ENCODE measurements at places on chromosomes 1 and 21.
A peak's percentile ranks its signal among the peaks of the same experiment; 100 is the strongest.

DNA sequence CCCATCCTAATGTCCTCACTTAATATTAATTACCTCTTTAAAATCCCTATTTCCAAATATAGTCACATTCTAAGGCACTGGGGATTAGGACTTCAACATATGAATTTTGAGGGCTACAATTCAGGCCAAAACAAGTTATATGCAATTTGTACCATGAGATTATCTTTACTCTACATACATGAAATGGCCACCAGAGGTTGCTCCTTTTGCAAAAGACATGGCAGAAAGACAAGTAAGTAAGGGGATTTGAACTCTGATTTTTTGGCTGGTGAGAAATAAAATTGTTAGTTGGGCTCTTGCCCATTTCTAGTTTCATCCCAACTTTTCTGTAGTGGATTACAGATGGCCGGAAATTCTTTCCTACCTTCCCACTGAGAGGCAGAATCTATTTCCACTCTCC, 4.8 kb upstream of the ALG6 start:
- DNase-seq, result no peak

DNA sequence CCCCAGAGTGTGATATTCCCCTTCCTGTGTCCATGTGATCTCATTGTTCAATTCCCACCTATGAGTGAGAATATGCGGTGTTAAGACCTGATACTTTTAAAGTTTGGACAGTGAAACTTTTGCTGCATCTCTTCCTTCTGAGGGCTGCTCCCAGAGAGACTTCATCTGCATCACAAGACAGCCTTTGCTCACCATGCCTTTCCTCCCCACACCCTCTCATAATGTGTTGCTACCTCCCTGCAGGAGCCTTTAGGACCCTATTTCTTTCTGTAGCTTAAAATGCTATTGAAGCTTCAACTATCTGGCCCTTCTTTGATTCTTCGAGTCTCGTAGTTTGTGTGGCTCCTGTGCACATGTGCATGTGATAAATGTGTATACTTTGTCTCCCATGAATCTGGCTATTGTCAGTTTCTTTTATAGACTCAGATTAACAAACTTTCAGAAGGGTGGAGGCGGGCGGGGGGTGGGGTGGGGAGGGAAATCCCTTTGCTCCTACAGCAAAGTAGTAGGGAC, 23.7 kb downstream of the LEPR start:
- DNase-seq, result no peak

DNA sequence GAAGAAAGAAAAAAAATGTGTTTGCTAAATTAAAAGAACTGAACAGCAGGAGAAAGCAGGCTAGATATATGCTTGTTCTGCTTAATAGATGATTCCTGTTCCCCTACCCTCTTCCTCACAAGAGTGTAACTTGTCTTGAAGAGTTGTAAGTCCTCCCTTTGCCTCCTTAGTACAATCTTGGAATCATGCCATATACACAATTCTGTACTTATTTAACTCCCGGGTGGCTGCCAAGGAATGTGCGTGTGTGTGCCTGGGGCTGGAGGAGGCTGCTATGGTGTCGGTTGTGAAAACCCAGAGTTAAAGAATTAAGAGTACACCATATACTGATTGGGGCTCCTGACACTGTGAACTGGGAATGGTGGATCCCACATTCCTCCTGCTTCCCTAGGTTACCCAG, 194.2 kb downstream of the SIPA1L2 start:
- no peak for DNase-seq

DNA sequence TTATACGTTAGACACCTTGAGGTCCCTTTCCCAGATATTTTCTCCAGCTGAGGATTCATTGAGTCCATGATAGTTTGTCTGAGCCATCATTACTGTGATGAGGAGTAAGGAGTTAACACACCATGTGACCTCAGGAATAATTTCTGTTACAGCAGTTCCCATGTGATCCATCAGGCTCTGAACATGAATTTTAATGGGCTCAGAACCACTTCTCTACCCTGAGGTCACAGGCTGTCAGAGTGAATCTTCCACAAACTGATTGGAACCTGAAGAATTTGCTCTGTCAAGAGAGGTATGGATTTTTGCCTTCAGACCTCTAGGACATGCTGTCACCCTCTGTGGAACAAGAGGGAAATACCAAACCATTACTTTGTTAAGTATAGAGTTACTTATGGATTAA, 81.0 kb downstream of the NTMT2 start:
- no peak for DNase-seq

GRCh38 chr1:170145770-170146676, at the start of gene NTMT2:
NTMT2 (plus strand) TSS chr1:170145959; CDS start chr1:170146108, 149 bp downstream.
- DNase-seq, result no peak

DNA sequence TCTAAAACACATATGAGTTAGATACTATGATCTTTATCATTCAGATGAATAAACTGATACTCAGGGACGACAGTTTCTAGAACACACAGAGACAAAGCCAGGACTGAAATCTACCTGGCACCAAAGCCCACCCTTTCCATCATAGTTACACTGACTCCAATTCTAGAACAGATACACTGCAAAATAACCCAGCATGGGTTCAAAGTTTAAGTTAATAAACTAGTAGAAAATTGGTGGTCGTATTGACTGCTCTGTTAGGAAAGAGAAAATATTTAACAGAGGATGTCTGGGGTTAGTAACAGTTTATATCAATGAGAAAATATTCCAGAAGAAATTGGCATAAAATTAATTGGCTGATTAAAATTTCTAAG, 60.8 kb upstream of the BCL9 start:
- no peak for DNase-seq

DNA sequence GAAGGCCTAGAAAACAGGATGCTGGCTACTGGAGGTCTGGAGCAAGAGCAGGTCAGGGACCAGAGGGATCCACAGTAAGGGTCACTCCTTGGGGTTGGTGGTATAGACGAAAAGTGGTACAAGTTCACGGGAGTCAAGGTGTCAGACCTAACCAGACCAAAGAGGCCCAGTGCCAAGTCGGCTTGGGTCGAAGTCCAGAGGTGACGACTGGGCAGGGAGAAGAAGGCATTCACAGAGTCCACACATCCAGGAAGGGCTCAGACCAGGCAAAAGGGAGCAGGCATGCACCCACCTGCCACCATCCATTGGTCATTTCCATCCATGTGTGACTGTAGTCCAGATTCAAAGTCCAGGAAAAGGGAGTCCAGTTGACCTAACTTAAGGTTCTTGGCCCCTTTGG, 27.1 kb upstream of the SYT6 start:
- DNase-seq, result no peak

GRCh38 chr1:1939296-1940122, 20.4 kb upstream of the TMEM52 start:
- DNase-seq, result no peak

GRCh38 chr21:33840771-33841170, 74.8 kb downstream of the ATP5PO start:
- DNase-seq, result no peak

DNA sequence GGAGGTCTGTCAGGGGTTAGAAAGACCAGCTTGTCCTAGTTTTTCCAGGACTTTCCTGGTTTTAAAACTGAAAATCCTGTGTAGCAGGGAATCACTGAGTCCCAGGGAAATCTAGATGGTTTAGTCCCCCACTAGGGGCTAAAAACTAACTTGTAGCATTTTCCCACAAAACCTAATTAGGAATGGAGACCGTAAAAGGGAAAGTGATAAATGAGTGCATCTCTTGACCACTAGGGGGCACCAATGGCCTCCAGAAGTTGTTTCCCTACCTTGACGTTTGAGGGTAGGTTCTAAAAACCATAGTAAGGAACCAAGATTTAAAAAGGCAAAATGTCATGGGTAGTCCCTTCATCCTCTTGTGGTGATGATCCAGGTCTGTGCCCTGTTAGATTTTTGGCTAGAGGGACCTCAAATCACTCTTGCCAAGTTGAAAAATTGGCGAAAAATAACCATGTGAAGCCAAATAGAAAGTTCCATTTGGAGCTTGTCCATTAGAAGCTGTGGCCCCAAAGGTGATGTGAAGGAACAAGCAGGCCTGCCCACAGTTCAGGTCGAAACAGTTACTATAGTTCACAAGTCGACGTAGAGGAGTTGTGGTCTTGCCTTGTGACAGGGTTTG, 24.5 kb downstream of the CLIC6 start:
- peak; percentile 15 for DNase-seq

GRCh38 chr1:111563619-111564018, 56.0 kb upstream of the RAP1A start:
- no peak for DNase-seq

DNA sequence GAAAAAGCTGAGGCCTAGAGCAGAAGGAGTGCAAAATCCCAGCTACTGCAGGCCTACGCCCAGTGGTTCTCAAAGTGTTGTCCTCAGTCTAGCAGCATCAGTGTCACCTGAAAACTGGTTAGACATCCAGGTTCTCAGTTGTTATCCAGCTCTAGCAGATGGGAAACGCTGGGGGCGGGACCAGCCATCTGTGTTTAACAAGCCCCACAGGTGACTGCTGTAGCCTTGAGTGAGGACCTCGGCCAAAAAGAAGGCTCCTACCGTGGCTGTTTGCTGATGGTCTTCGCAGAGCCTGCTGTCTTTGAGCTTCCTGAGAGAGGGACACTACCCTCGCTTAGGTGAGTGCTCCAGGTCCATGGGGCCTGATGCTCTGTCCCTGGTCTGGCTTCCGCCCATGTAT, 69.7 kb downstream of the LRRN2 start:
- DNase-seq, result no peak

DNA sequence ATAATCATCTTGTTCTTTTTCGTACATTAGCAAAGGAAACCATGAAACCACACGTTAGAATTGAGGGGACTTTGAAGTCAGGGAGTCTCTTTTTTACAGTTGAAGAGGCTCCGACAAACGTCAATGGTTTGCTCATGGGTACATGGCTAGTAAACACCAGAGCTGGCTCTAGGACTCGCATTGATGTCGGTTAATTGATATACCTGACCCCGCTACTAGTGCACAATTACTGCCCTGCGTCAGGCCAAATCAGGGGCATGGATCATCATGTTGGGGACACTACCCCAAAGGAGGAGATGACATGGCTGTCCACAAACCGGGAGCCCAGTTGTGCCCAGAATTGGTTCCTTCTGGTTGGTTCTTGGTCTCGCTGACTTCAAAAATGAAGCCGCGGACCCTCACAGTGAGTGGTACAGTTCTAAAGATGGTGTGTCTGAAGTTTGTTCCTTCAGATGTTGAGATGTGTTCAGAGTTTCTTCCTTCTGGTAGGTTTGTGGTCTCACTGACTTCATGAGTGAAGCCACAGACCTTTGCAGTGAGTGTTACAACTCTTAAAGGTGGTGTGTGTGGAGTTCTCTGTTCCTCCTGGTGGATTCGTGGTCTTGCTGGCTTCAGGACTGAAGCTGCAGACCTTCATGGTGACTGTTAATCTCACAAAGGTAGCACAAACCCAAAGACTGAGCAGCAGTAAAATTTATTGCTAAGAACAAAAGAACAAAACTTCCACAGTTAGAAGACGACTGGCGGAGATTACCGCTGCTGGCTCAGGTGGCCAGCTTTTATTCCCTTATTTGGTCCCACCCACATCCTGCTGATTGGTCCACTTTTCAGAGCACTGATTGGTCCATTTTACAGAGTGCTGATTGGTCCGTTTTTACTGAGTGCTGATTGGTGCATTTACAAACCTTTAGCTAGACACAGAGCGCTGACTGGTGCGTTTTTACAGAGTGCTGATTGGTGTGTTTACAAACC, 126.9 kb upstream of the ERRFI1 start:
- peak; percentile 49 for DNase-seq

DNA sequence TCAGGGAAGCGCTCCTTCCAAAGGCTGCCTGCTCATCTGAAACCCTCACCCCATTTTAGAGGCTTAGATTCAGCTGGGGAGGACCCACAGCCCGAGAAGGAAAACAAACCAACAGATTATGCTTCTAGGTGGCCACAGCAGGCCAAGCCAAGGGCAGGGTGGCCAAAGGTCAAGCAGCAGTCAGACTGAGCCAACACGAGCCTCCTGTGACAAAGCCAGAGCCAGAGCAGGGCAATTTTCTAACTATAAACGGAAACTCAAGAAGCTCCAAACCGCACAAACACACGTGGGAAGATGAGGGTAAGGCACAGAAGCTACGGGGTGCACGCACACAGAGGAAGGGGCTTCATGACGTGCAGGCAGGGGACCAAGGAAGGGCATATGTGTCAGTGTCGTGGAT, 64.1 kb downstream of the PLEKHA6 start:
- no peak for DNase-seq

- no peak for DNase-seq
Observed at GRCh38 chr1:207405814-207406213, 48.3 kb upstream of the CR2 start.

- DNase-seq, result no peak
Observed at GRCh38 chr1:150765296-150765976, at the start of gene CTSS. CTSS (minus strand) TSS chr1:150765778; CDS start chr1:150764763, 1,015 bp downstream.

DNA sequence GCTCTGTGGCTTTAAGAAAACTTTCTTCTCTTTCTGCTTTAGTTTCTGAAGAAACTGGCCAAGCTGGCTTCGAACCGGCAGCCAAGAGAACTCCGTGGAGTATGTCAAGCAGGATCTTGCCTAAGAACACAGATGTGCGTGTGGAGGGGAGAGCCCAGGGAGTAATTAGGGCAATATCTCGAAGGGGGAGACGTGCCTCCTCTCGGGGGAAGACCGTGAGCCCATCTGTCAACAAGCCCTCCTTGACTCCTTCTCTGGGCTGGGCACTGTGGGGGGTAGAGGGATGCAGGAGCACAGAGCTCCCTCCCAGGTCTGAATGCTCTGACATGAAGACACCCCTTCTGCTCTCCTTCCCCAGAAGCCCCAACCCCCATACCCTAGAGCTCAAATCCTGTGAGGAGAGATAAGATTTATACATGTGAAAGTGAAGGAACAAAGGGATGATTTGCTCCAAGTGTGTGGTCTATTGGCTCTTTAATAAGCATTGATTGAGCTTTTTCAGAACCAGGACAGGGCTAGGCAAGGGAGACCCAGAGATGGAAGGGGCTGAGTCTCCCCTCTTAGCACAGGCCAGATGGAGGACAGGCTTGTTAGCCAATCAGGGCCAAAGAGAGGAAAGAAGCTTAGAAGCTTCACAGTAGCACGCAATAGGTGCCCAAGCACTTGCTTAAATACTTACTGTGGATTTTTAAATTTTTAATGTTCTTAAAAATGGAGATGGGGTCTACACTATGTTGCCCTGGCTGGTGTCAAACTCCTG, 37.5 kb downstream of the EDN2 start:
- no peak for DNase-seq

GRCh38 chr1:204460346-204460745, 34.3 kb downstream of the PIK3C2B start:
- DNase-seq, result no peak

DNA sequence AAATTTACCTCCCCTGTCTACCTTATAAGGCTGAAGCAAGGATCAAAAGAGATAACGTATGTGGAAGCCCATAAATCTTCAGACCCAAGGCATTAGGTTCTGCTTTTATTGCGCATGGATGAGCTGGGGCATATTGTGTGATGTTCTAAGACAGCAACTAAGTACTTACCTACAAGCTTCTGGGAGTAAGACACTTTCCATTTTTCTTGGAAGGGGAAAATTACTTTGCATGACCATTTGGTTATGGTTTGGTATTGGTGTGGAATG, 21.1 kb downstream of the LMOD1 start:
- DNase-seq, result no peak

DNA sequence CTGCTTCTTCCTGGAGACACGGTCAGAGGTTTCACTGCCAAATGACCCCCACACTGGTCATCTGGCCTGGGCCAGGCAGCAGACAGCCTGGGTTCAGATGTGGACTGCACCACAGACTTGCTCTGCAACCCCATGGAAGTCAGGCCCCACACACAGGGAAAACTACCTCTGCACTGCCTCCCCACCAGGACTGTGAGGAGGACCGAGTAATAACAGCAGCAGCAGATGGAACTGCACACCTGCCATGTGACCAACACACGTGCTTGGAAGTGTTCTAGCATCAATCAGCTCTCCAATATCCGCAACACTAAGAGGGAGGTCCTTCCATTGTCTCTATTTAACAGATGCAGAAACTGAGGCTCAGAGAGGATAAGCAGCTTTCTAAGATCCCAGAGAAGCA, 51.4 kb downstream of the SLC9A1 start:
- no peak for DNase-seq

Measured in T follicular helper cell (primary cell).